Adipocyte (in vitro differentiated cells): ENCODE measurements at places on chromosomes 3 and 15.

DNA sequence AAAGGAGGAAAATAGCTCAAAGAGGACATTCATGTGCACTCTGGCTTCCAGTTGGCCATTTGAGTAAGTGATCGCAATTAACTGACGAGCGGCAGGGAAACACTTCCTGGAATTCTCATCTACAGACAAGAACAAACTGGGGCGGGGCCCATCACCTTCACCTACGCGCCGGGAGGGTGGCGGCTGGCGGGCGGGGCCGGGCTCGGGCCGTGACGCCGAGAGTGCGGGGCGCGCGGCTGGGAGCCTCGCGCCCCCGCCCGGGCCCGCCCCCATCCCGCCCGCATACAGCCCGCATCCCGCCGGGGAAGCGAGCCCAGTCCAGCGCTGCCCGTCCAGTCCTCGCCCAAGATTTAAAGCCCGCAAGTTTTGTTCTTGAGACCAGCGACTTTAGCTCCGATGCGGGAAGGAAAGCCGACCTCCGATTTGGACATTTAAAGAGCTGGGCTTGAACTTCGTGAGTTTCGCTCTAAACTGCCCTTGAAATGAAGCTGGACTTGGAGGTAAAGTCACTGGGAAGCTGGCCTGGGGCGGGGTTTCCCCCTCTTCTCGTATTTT lies at the start of gene B3GNT5:
Gene B3GNT5, plus strand, starts transcription at position 281 of the 555 bp plus-strand sequence. CDS start 16,546 bp downstream, outside the sequence.
- peak; percentile 62 for DNase-seq

- DNase-seq, result no peak
These were observed 216.3 kb downstream of the SATB1 start for GRCh38 chr3:18208856-18209255.

GRCh38 chr3:119580067-119580760 lies 922 bp downstream of the ADPRH start:
- no peak for DNase-seq

- no peak for DNase-seq
These were observed 106.6 kb downstream of the PDE8A start for GRCh38 chr15:85088300-85088699.

GRCh38 chr3:19394946-19395345 lies 246.6 kb downstream of the KCNH8 start:
- no peak for DNase-seq

GRCh38 chr15:48533982-48534381 lies 111.5 kb downstream of the FBN1 start:
- DNase-seq, result peak; percentile 25

- DNase-seq, result no peak
These were observed 39.2 kb downstream of the FAH start for GRCh38 chr15:80191897-80192595.

DNA sequence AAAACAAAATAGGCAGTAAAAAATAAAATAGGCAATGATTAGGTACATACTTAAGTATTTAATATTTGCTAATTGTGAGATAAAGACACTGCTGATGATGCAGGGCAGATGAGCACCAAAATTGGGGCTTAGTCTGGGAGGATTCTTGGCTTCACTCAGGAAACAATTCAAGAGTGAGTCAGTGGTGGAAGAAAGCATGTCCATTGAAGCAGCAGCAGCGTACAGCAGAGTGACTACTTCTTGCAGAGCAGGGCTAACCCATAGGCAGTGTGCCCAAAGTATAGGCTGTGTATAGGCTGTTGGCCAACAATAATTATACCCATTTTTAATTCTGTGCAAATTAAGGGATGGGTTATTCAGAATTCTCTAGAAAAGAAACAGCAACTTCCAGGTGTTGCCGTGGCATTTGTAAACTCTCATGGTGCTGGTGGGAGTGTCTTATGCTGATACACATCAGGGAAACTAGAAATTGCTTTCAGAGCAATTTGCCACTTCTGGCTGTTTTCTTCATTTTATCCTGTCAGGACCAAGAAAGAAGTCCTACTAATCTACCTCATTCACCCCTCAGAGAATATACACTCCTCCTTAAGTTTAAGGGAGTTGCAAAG lies 317.3 kb upstream of the NAALADL2 start:
- peak; percentile 20 for DNase-seq

DNA sequence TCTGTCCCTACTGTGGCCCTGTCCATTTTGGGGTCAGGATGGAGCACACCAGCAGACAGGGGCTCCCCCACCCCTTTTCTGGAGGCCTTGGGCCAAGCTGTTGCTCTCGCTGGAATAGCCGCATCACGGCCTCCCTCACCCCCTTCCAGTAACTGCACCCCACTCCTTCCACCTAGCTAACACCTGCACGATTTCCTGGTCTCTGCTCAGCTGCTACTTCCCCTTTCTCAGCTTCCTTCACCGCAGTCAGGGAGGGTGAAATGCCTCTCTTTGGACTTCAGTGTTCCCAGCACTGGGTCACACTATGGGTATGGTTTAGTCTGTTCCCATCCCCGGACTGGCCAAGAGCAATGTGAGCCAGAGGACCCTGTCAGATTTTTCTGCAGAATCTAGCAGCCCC lies 400.2 kb downstream of the MCTP2 start:
- no peak for DNase-seq

- no peak for DNase-seq
These were observed 7.6 kb downstream of the CA12 start for GRCh38 chr15:63373866-63374548.

DNA sequence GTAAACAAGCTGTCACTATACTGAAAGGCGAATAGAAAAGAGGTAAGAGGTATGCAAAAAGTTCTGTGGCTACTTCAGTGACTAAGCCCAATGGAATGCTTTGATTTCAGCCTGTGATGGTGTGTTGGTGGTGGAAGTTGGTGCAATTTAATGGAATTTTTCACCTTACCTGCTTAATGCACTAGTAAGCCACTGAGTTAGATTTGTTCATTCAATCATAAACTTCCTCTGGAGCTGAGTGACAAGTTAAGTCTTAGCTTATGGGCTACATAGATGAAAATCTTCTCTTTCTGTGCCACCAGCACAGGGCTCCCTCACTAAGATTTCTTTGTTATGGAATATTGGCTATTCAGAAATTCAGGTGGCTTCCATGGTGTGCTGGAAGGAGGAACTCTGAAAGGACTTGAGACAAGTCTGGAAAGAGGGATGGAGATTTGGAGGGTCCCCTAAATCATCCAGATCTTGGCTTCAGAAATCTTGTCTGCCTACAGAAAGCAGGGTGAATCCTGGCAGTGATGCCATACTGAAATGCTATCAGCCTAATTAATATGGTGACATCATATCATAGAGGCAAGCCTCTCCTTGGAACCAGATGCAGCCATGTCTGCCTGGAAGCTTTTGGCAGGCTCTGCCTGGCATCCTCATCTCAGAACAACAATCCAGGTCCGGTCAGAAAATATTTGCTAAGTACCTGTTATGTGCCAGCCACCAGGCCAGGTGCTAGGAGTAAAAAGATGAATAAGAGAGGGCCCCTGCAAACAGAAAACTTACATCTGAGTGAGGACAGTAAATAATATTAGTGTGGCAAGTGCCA lies 8.1 kb upstream of the GAP43 start:
- DNase-seq, result no peak

DNA sequence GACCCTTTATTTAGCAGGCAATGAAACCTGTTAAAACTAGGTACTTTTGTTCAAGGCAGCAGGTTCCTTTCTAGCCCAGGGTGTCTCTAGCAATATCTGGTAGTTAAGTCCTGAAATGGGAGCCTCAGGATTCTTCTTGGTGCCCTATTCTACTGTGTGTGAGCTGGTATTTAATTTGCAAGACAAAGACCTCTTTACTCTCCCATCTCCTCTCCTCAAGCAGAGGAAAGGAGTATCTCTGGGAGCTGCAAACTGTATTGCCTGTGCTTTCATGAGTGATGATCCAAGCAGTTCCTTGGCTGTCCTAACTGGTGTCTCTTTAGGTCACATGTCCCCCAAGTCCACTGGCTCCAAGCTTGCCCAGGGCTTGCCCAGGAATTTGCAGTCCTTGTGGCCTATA lies 188.2 kb downstream of the SI start:
- no peak for DNase-seq

GRCh38 chr3:53850895-53851294 lies 4.5 kb downstream of the IL17RB start:
- peak; percentile 29 for DNase-seq

- no peak for DNase-seq
These were observed 133.6 kb upstream of the RASGRP1 start for GRCh38 chr15:38698254-38698653.

GRCh38 chr15:99909592-99910295 lies 176.5 kb upstream of the LYSMD4 start:
- peak; percentile 16 for DNase-seq

GRCh38 chr3:160368804-160369203 lies 30.2 kb downstream of the IFT80 start:
- no peak for DNase-seq

- no peak for DNase-seq
These were observed 484 bp downstream of the CNTN4 start for GRCh38 chr3:2099028-2099671.

DNA sequence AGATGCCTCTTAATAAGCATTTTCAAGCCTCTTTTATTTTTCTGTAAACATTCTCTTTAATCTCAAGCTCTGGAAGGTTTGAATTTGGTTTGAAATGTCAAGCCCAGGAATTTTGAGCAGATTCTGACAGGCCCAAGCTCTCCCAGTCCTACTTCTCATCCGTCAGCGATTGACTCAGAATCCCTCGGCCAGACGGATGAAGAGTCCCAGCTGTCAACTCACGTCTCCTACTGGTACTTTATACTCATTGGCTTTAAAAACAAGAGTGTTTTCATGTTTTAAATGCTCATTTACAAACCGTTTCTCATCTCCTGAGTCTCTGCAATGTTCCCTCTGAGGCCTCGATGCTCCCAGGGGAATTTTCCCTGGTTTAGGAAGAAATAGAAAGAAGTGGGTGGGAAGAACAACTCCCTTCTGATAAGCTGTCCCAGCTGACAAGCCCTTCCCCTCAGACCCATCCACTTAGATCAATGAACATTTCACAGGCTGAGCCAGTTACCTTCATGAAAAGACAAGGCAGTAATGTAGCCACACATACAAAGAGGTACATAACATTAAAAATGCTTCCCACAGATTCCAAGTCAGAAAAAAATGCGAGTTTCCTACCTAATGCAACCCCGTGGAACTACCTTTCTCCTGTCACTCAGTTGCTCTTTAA lies 478.2 kb upstream of the DPH6 start:
- DNase-seq, result no peak

DNA sequence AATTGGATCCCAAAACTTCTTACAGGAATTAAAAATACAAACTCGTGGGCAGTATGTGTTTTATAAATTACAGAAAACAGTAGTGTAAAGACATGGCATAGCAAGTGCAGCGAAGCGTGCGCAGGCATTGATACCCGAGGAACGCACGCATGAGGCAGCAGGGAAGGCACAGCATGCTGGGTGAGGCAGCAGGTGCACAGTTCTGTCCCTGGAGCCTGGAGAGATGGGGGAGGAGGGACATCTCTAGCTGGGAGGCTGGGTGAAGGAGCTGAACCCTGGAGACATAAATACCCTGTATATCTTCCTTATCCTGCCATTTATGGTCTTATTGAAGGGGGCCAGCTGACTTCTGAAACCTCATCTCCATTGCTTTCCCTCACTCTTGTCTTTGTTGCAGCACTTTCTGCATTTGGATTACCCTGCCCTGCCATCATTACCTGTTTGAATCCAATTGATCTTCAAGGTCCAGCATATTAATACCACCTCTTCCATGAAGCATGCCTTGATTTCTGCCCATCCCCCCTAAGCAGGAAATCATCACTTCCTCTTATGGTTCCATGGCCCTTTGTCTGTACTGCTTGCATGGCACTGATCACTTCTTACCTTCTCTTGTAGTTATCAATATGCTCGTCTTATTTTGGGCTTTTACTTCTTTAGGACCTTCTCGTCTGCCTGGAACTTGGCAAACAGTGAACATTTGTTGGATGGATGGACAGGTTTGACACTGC lies 20.5 kb downstream of the LPP start:
- DNase-seq, result no peak

DNA sequence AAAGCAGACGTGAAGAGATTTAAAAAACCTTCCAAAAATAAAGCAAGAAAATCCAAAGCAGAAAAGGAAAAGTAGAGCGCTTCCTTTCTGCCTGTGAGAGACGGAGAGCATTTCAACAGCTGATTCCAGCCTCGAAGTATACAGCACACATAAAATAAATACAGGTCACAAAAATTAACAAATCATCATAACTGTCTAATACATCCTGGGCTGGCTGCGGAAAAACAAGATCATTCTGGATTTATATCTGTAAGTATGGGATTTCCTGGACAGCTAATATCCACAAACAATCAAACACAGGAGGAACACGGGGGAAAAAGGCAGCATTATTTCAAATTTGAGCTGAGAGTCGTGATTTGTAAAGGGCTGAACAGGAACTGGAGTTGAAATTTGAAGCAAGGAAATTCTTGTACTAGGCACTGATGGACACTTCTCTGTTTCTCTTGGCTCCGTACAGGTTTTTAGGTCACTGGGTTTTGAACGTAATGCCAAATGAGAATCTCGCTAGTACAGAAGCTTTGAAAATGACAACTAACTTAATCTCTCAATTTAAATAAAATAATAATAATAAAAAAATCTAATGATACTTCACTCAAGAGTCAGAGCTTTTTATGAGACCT lies 577.7 kb downstream of the FOXP1 start:
- no peak for DNase-seq

GRCh38 chr3:76812649-76813242 lies 227.2 kb upstream of the ROBO2 start:
- DNase-seq, result no peak

- DNase-seq, result no peak
These were observed 62.2 kb upstream of the RGMA start for GRCh38 chr15:93150910-93151881.

GRCh38 chr3:103499967-103500366 lies 1065.2 kb downstream of the ZPLD1 start:
- DNase-seq, result peak; percentile 10

DNA sequence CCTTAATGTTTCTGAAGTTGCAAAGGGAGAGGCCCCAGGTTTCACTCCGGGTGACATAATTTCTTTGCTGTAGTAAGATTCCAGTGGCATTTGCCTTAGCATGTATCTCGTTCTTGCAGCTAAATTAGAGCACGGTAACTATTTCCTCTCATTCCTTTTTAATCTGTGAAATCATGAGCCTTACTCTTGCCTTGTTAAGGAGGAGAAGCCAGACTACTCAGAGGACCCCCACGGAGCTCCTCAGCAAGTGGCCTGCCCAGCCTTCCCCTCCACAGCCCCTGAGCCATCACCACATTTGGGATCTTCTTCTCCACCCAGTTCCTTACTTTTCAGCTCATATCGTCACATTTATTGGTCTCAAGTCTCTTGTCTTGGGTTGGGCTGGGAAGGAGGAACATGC lies 54.2 kb downstream of the ABHD2 start:
- no peak for DNase-seq

DNA sequence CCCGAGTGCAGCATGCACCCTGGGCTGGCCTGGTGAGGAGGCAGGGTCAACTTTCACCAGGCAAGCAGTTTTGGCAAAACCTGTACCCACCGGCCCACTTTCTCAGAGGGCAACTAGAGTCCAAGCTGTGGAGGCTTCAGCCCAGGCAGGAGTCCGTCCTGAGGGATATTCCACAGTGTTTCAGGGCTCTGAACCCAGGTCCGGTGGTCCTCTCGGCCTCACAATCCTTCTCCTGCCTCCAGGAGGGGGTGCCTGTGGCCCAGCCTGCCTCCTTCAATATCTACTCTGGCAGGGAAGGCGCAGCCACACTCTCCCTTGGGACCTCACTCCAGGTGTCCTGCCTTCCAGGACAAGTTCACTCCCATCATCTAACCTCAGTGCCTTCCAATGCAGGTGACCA lies 3.9 kb downstream of the PLA2G4E start:
- no peak for DNase-seq

GRCh38 chr3:121654493-121655385 lies 6.0 kb downstream of the HCLS1 start:
- DNase-seq, result no peak
